ENCODE measurements at places on chromosomes 1 and 21. TPM values are rescaled to one million over a fixed set of nuclear protein-coding genes. Genes with fewer than 3 reads are reported as not detected.
A peak's percentile ranks its signal among the peaks of the same experiment; 100 is the strongest.

- H3K27ac ChIP-seq: no peak overlapping the region
- no peaks in the 10 kb centered on the region for H3K27me3 ChIP-seq
- H3K4me1 ChIP-seq: no peaks in the 10 kb centered on the region
- H3K36me3 ChIP-seq: peaks cover 92% of the 10 kb centered on the region
- no peak overlapping the region for H3K4me3 ChIP-seq
- no peak for DNase-seq
These were observed 25.6 kb downstream of the FCRL2 start for GRCh38 chr1:157751283-157751682.

DNA sequence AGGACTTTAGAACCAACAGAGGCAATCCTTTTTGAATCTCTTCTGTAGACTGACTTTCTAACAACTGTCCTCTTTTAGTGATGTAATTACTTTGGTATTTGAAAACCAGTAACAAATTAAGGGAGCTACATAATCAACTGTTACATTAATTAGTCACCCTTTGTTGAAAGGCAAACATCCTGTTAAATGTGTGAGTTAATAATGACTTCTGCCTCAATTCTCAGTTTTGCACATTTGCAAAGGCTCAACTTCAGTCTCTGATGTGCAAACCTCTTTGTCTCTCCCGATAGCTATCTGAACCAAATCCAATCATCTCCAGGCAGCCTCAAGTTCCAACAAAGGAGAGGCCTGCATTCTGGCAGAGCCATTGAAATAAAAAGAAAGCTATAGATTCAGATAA is 135.4 kb upstream of the C8B start:
- no peaks in the 10 kb centered on the region for H3K4me1 ChIP-seq
- H3K27ac ChIP-seq: no peak overlapping the region

DNA sequence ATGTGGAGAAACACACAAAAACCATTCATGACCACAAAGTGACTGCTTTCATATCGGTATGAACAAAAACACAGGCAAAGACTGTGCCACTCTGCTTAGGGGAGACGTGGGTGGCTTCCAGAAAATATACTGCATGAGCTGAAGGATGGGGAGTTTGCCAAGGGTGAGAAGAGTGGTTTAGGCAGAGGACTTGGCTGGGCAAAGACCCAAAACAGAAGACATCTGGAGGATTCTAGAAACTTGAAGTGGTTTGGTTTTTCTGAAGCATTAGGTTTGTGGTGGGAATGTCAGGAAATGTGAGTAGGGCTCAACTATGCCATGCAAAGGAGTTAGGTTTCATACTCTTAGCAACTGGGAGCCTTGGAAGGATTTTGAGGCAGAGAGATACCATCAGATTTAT is 26.6 kb upstream of the DNM3 start:
- H3K27me3 ChIP-seq: no peaks in the 10 kb centered on the region
- H3K36me3 ChIP-seq: no peaks in the 10 kb centered on the region
- no peak overlapping the region for H3K4me3 ChIP-seq
- H3K4me1 ChIP-seq: no peaks in the 10 kb centered on the region
- no peak overlapping the region for H3K27ac ChIP-seq
- no peak for DNase-seq

GRCh38 chr1:229440851-229441537 is 7.1 kb upstream of the ACTA1 start:
- H3K27ac ChIP-seq: no peak overlapping the region
- H3K4me3 ChIP-seq: no peak overlapping the region
- peaks cover 13% of the 10 kb centered on the region for H3K36me3 ChIP-seq
- H3K4me1 ChIP-seq: no peaks in the 10 kb centered on the region

GRCh38 chr1:20073256-20073655 is 3.3 kb downstream of the PLA2G5 start:
- DNase-seq: no peak
- H3K27me3 ChIP-seq: no peaks in the 10 kb centered on the region
- H3K4me3 ChIP-seq: no peak overlapping the region
- no peak overlapping the region for H3K27ac ChIP-seq

DNA sequence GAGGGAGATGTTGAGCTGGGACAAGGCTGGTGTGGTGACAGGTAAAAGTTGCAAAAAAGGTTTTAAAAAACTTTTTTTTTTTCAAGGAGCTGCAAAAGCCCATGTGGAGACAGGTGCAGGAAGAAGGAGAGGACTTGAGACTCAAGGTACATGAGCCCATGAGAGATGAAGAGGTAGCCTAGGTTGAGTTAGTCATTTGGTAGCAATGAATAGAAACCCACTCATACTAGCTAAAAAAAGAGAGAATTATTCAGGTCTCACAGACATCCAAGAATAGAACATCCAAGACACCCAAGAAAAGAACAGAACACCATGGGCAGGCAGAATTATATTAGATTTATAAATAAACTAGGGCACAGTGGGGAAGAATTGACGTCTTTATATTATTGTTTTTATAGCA is 65.1 kb downstream of the PCP4 start:
- H3K4me1 ChIP-seq: peaks cover 18% of the 10 kb centered on the region
- no peak overlapping the region for H3K27ac ChIP-seq
- no peaks in the 10 kb centered on the region for H3K27me3 ChIP-seq
- no peak for DNase-seq

GRCh38 chr1:217919683-217920388 is 288.7 kb downstream of the SPATA17 start:
- H3K4me3 ChIP-seq: no peak overlapping the region
- no peaks in the 10 kb centered on the region for H3K36me3 ChIP-seq
- H3K4me1 ChIP-seq: no peaks in the 10 kb centered on the region
- no peaks in the 10 kb centered on the region for H3K27me3 ChIP-seq
- no peak overlapping the region for H3K27ac ChIP-seq

GRCh38 chr1:96987186-96987703 is 265.7 kb downstream of the PTBP2 start:
- H3K27ac ChIP-seq: no peak overlapping the region
- H3K36me3 ChIP-seq: no peaks in the 10 kb centered on the region
- DNase-seq: no peak
- H3K4me1 ChIP-seq: no peaks in the 10 kb centered on the region

GRCh38 chr1:31263408-31263807 is 23.7 kb upstream of the NKAIN1 start:
- H3K27ac ChIP-seq: no peak overlapping the region
- no peak overlapping the region for H3K4me3 ChIP-seq
- peaks cover 51% of the 10 kb centered on the region for H3K36me3 ChIP-seq

DNA sequence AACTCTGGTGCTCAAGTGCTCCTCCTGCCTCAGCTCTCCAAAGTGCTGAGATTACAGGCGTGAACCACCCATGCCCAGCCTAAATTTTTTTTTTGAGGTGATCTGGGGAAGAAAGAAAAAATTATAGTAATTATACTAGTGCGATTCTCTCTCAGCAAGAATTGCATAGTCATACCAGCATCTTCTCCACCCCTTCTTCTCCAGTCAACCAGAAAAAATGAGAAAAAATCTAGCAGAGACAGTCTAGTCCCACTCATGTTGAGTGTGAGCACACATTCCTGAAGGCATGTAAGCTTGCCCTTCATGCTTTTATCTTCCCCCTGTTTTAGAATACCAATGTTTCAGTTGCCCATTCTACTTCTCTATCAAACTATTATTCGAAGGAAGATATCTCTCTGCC is 207.6 kb downstream of the S1PR1 start:
- no peak for DNase-seq
- H3K4me3 ChIP-seq: no peak overlapping the region

GRCh38 chr1:38962560-38962959 is 20.9 kb upstream of the RHBDL2 start:
- H3K27me3 ChIP-seq: no peaks in the 10 kb centered on the region
- no peak overlapping the region for H3K27ac ChIP-seq
- no peaks in the 10 kb centered on the region for H3K36me3 ChIP-seq
- H3K4me3 ChIP-seq: no peak overlapping the region
- no peaks in the 10 kb centered on the region for H3K4me1 ChIP-seq
- no peak for DNase-seq

- no peaks in the 10 kb centered on the region for H3K27me3 ChIP-seq
- DNase-seq: peak; percentile 49
- no peak overlapping the region for H3K27ac ChIP-seq
- H3K4me3 ChIP-seq: no peak overlapping the region
- no peaks in the 10 kb centered on the region for H3K4me1 ChIP-seq
These were observed 54.3 kb upstream of the C1orf198 start for GRCh38 chr1:230922620-230923019.

DNA sequence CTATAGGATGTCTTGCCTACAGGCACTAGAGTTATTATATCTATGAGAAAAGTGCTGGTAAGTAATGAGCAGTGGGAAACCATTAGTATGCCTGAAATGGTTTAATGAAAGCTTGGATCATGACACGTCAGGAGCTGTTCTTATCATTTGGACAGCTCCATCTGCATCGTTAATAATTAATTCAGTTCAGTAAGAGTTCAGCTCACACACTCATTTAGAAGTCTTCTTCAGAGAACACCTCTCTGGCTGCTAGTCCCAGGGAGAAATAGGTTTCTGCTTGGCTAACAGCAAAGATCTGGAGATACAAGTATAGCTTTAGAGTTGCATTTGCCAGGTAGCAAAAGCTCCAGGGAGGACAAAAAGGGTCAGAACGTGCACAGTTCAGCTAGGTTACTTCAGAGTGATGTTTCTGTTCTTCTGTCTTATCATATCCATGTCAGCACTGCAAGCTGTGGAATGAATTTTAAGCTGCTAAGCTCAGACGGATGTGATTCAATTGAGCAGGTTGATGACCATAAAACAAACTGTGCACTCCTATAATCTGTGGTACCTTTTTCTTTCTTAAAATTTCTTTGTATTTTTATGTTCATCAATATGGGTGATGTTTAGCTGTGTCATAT is 173.6 kb downstream of the ADGRL2 start:
- H3K4me1 ChIP-seq: no peaks in the 10 kb centered on the region
- H3K27ac ChIP-seq: no peak overlapping the region
- no peak overlapping the region for H3K4me3 ChIP-seq
- DNase-seq: no peak

DNA sequence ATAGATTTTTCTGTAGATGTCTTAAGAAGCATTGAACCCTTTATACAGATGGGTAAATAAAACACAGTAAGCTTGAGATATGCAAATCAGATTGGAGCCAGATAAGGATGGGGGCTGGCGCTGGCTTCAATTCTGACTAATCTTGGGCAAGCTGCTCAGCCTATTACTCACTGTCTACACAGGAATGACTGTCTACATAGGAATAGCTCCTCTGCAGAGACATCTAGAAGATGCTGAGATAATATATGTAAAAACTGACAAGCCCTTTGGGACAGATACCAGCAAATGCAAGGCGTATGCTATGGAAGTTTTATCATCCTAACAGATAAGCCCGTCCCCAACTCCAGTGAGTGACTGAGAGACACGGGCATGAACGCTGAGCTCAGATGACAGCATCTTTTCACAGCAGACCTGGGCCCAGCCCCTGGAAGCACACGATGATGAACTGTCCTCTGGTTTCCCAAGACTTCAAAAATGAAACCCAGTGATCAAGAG is 1.7 kb downstream of the CLDN14 start:
- DNase-seq: no peak
- H3K4me3 ChIP-seq: no peak overlapping the region
- H3K27ac ChIP-seq: no peak overlapping the region
- H3K27me3 ChIP-seq: no peaks in the 10 kb centered on the region

DNA sequence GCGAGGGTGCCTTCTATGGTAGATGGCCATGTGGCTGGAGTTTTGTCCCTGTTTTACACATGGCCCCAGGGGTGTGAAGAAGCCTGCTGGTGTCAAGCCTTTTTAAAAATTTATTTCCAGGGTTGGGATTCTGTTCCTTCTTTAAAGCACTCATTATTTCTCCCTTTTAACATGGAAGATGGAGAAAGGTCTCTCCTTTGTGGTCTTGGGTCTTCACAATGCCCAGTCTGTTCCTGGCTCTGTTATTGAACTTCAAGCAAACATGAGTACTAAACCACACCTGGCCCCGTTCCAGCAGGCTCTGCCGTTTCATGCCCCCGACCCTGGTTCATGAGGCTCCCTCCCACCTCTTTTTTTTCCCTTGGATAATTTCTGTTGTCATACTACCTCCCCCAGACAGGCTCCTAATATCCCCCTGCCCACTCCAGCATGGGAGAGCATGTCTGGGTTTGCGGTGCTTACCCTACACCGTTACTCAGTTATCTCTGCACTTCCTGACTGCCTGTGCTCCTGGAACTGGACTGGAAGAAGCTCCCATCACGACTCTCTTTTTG is 121.2 kb upstream of the KIAA0040 start:
- peaks cover 44% of the 10 kb centered on the region for H3K4me1 ChIP-seq
- H3K27ac ChIP-seq: no peak overlapping the region
- H3K27me3 ChIP-seq: 0 out of 2 replicates have a peak, but pooled peaks cover 3% of the 10 kb centered on the region
- DNase-seq: no peak
- H3K4me3 ChIP-seq: no peak overlapping the region

DNA sequence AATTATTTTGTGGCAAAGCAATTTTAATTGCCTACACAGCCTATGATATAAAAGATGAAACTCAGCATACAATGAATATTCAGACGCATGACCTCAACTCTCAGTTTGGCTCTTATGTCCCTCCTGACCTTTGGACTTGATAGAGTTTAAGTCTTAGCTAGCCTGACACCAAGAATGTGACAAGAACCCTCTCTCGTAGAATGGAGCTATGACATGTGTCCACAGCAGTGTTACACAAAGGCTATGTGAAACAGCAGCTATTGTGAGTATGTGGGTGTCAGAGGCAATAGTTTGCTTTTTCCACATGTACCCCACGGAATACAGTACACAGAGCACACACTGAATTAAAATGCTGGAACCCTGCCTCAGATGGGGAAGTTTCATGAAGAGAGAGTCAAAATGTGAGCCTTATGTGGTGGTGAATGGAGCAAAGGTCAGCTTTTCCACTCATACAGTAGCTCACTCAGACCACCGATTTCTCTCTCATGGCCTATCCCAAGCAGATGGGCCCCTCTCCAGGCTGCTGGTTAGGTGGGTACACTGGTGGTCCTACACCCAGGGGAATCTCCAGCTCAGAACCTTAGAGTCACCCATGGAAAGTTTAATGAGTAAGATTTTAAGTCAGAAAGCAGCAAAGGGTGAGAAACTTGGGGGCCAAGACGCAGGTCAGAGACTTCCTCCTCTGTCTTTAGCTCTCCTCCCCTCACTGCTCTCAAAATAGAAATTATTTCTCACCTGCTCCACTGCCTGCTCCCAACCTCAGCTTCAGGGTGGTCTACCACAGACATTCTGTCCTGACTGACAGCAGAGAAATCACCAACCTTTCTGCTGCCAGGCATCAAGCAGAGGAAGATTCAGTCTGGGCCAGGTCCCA is 10.1 kb upstream of the XCL2 start:
- no peaks in the 10 kb centered on the region for H3K27me3 ChIP-seq
- H3K4me3 ChIP-seq: no peak overlapping the region
- no peaks in the 10 kb centered on the region for H3K4me1 ChIP-seq
- no peak for DNase-seq

- H3K4me3 ChIP-seq: no peak within 1 kb of the TSS
- no peak within 1 kb of the TSS for H3K27ac ChIP-seq
- no peaks in the 10 kb centered on the region for H3K27me3 ChIP-seq
- no peak for DNase-seq
- no peaks in the 10 kb centered on the region for H3K4me1 ChIP-seq
These were observed at the start of gene ROR1 for GRCh38 chr1:63773815-63774616. TSS of gene ROR1 (plus strand) at chr1:63774017.

Gene SHISAL2A
- total RNA-seq: not detected

Gene C1orf87
- total RNA-seq: not detected

Gene TNFSF18
- total RNA-seq: not detected

Gene PHGDH
- total RNA-seq: 16.3 TPM

Gene UBQLN4
- 37.9 TPM for total RNA-seq

Gene BRDT
- total RNA-seq: not detected

Gene CLDN19
- total RNA-seq: not detected

Gene NCAM2
- total RNA-seq: 0.18 TPM

Gene BROX
- total RNA-seq: 15.3 TPM

Gene NLRP3
- total RNA-seq: not detected

Gene RIPPLY3
- total RNA-seq: not detected

All from Karpas-422 (cell line).